ENCODE measurements at places on chromosomes 6 and 20. TPM values are rescaled to one million over a fixed set of nuclear protein-coding genes. Genes with fewer than 3 reads are reported as not detected.

DNA sequence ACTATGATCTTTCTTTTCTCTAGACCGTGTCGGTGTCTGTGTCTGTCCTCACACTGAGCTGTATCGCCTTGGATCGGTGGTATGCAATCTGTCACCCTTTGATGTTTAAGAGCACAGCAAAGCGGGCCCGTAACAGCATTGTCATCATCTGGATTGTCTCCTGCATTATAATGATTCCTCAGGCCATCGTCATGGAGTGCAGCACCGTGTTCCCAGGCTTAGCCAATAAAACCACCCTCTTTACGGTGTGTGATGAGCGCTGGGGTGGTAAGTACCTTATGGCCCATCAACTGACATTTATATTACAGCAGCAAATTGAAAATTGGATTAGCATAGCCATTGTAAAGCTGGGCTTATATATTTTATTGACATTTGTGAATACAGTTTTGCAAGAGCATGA is 72.2 kb upstream of the GFRAL start:
- DNase-seq: no peak

- no peak for DNase-seq
These were observed 218.4 kb upstream of the GGTLC1 start for GRCh38 chr20:24206995-24207394.

GRCh38 chr20:10111959-10112250 is 77.1 kb downstream of the ANKEF1 start:
- DNase-seq: no peak

- DNase-seq: no peak
These were observed 24.9 kb upstream of the SMOC2 start for GRCh38 chr6:168415993-168416530.

PXMP4 gene
- polyA plus RNA-seq: 9.2 TPM
